HTR-8/SVneo (cell line): ENCODE measurements at places on chromosomes 11 and 22.
A peak's percentile ranks its signal among the peaks of the same experiment; 100 is the strongest.

DNA sequence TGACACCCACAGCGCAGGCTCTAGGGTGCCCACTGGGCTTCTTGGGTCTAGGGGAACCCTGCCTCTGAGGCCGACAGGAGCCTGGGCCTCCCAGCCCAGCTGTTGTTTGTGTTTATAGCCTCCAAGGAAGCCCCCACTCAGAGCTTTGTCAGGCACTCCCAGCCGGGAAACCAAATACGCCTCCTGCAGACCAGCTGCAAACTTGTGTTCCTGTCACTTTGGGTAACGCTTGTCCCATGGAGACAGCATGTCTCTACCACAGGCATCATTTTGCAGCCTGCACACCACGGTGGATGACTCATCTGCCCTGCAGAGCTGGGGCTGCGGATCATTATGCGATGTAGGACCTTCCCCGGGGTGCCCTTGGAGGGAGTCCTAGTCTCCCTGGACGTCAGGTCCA, 40.6 kb upstream of the CRYBB3 start:
- DNase-seq, result no peak

- DNase-seq, result no peak
Observed at GRCh38 chr11:65141896-65142494, 7.7 kb upstream of the SYVN1 start.

DNA sequence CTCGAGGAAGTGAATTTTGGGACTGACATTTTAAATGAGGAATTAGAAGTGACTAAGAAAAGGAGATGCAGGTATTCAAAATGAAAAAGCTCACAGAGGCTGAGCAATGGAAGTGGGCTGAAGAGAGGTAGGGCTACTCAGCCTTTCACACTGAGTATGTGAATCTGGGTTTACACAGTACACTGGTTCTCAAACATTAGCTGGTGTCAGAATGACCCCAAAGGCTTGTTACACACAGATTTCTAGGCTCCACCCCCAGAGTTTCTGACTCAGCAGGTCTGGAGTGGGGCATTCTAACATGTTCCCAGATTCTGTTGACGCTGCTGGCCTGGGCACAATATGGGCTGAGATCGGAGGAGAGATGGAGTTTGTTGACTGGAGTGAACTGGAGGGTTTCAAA, 32.8 kb downstream of the CADM1 start:
- DNase-seq, result no peak

- DNase-seq, result no peak
Observed at GRCh38 chr11:31060880-31061279, 308.7 kb downstream of the DCDC1 start.

DNA sequence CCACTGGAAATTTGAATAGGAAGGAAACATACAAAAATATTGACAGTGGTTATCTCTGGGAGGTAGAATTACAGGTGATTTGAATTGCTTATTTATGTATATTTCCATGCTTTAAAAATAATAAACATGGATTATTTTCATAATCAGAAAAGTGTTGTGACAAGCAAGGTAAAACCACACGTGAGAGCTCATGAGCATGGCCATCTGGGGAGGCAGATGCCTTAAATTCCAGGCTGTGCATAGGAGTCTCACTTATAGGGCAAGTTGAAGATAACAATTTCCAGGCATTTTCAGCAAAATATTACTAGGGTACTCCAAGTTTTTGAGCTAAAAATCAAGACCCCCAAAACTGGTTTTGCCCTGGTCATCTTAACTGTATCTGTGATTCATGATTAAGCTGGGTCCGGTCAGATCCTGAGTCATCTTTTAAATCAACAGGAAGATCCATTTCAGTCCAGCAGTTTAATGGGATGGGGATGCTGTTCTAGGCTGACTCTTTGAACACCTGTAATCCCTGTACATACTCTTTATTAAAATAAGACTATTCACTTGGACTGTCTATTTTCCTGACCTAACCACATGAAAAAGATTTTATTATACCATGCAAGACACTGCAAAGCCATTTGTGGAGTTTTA, 115.8 kb upstream of the NARS2 start:
- no peak for DNase-seq

DNA sequence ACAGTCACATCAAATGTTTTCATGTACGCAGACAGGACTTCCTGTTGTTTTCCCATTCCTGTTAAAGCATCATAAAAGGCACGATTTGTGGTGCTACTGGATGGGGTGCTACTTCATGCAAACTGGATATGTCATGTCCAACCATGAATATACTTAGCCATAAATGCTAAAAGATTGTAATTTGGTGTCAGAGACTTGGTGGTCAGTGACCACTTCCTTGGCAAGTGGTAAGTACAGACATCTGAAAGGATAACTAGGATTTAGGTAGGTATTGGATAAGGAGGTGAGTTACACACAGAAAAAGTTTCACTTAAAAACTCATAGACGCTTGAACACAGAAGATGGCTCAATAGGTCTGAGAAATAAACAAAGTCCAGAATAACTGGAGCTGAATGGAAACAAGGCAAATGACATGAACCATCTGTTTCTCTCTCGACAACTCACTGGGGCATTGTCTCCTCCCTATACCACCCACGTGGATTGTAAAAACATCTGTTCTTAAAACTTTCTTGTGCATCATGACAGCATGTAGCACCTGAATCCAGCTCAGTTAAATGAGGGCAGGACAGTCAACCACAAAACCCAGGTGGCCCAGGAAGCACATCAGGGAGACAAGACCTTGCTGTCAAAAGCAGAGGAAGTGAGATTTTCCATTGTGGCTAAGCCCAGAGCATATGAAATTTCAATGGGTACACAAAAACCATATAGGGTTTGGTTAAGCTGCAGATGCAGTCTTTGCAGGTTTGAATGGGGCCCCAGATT, 22.1 kb upstream of the IGLL5 start:
- DNase-seq, result no peak

DNA sequence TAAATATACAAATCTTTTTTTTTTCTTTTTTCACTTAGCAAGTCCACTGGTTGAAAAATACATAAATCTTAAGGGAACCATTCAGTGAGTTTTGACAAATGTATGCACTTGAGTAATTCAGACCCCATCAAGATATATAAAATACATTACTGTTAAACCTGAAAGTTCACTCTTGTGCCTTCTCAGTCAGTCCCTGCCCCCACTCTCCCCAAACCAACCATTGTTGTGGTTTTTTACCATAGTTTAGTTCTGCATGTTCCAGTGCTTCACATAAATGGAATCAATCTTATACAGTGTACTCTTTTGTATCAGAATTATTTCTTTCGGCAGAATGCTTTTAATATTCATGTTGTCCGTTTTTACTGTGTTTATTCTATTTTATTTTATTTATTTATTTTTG, 26.1 kb downstream of the RNF214 start:
- no peak for DNase-seq

- DNase-seq, result peak; percentile 30
Observed at GRCh38 chr22:49305214-49305965, 522.3 kb downstream of the BRD1 start.

GRCh38 chr11:12415342-12415966, 38.1 kb downstream of the PARVA start:
- DNase-seq, result no peak

DNA sequence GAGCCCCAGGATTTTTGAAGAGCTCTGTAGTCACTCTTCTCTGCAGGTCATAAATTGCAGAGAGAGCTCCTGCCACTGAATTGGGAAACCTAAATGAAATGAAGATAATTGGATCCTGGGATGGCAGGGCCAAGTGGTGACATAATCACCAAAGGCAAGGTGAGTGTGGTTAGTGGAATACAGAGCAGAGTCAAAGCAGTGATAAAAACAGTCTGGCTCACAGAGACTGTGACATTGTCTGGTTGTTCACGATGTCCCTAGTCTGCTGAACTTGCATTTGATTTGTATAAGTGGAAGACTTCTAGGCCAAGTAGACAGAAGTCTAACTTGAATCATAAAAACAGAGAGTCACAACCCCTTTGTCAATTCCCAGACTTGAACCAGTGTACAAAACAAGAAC, 26.8 kb upstream of the SPATA19 start:
- no peak for DNase-seq

DNA sequence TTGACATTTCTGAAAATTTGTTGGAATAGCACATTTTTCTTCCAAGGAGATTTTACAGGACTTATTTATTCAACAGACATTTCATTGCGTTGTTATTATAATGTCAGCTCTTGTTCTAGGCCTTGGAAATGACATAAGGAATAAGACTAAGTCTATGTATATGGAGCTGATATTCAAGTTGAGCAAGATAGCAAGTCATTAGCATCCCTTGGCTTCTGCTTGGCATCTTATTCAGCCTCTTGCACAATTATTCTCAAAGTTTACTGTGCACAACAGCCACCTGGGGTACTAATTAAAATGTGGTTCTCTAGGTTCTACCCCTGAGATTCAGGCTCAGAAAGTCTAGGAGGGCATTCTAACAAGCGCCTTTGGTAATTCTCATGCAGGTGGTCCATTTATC, 304.8 kb upstream of the DDI1 start:
- no peak for DNase-seq

- DNase-seq, result peak; percentile 66
Observed at GRCh38 chr22:20298803-20299745, 20.8 kb downstream of the DGCR6L start.

- DNase-seq, result no peak
Observed at GRCh38 chr11:121499405-121499804, 46.6 kb upstream of the SORL1-AS1 start.

GRCh38 chr11:123040111-123040432, 21.9 kb downstream of the HSPA8 start:
- no peak for DNase-seq

DNA sequence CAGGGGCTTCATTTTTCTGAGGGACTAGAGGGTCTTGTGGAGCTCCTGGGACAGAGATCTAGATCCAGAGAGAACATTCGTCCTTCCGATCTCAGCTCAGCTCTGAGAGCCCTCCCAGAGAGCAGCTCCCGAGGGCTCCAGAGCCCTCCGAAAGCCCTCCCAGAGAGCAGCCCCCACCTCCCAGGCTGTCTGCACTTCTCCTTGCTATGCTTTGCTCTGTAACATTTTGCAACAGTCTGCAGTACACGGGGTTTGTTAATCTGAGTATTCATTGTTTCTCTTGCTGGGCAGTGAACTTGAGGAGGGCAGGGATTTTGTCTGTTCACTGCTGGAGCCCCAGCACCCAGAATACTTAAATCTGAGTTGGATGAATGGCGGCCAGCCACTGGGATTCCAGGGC, 2.6 kb downstream of the GGA1 start:
- DNase-seq, result no peak

DNA sequence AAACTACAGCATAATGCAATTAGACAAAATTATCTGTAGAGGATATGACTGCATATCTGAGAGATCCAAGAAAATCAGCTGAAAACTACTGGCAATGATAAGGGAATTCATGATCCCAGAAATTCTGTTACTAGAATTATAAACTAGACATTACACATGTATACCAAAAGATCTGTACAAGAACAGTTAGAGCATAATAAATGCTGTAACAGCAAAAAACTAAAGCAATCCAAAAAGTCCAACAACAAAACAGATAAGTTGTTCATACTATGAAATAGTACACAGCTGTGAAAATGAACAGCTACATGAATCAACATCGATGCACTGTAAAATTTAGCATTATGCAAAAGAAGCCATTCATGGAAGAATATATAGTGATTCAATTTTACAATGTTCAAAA, 6.0 kb downstream of the ZNF214 start:
- DNase-seq, result no peak

DNA sequence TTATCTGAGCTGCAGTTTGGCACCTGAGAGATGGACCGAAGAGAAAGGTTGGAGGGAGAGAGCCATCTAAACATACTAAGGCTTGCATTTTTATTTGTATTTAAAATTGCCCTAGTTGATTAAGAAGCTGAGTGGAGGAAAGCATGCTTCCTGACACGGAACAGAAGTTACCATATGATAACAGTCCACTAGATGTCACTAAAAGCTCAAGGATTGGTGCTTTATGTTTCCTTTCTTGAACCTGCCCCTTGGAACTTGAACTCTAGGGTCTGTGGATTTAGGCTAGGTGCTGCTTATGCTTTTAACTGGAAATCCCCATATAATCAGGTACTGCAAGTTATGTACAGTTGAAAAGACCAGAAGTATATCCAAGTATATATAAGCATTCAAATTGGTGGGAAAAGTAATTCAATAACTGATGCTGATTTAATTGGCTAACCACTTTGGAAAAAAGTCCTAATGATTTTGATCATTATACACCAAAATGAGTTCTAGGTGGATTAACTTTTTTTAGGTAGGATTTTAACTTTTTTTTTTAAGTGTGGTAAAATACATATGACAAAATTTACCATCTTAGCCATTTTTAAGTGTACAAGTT, 9.5 kb downstream of the RBMXL2 start:
- peak; percentile 39 for DNase-seq

GRCh38 chr11:124597626-124598025, 13.6 kb upstream of the PANX3 start:
- DNase-seq, result no peak

- DNase-seq, result no peak
Observed at GRCh38 chr22:22410121-22410520, 98.4 kb downstream of the ZNF280B start.

GRCh38 chr22:47204002-47204979, 441.8 kb downstream of the TBC1D22A start:
- no peak for DNase-seq

DNA sequence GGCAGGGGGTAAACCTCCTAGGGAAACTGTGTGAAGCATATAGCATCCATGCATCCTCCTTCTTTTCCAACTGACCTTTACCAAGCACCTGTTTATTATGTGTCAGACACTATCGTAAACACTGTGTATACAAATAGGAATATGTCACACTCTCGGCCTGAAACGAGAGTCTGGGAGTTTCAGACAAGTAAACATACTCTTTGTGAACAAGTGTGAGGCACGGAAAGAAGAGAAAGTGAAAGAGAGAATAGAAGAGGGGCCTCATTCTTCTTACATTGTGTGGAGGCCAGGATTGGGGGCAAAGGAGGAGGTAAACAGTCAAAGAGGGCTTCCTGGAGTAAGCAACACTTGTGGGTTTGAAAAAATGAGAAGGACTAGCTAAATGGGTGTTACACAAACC, 16.4 kb downstream of the CSNK2A3 start:
- DNase-seq, result no peak

- no peak for DNase-seq
Observed at GRCh38 chr22:22395245-22395644, 113.3 kb downstream of the ZNF280B start.

DNA sequence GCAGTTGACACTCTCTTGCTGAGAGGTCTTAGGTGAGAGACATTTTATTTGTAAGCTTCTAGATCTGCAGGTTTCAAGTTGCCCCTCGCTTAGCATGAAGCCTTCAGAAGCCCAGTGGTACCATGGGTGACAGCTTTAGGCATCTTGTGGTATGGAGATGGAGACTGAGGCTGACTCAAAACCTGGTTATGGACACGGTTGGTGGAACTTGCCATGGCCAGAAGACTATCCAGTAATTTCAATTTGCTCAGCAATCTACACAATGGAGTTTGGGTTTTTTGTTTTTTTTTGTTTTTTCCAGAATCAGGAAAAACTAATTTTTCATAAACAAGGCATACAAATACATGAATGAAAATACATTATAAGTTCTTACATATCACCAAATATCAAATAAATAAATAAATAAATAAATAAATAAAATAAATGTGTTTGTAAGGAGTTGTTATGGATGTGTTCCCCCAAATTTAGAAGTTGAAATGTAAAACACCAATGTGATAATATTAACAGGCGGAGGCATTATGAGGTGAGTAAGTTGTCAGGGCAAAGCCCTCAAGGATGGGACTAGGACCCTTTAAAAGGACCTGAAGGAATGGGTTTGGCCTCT, 22.6 kb downstream of the ETS1 start:
- DNase-seq, result no peak

- no peak for DNase-seq
Observed at GRCh38 chr11:3799143-3799542, 1.8 kb upstream of the NUP98 start.
